ENCODE measurements at places on chromosomes 6 and 20.

DNA sequence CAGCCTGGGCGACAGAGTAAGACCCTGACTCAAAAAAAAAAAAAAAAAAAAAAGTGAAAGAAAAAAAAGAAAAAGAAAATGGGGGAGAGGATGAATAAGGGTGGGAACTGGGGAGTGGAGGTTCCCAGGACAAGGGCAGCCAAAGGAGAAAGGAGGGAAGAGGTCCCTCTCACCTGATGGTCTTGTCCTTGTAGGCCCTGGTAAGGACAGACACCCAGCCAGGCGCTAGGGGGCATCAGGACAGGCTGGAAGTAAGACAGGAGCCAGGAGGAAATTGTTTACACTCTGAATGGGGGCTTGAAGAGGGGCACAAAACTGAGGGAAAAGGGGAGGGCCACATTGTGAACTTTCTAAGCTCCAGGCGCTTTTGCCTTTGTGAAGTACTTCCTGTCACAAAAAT is 2.3 kb upstream of the ALDH5A1 start:
- DNase-seq, result peak; percentile 25

- no peak for DNase-seq
Observed at GRCh38 chr20:53959911-53960578, 110.3 kb downstream of the BCAS1 start.

DNA sequence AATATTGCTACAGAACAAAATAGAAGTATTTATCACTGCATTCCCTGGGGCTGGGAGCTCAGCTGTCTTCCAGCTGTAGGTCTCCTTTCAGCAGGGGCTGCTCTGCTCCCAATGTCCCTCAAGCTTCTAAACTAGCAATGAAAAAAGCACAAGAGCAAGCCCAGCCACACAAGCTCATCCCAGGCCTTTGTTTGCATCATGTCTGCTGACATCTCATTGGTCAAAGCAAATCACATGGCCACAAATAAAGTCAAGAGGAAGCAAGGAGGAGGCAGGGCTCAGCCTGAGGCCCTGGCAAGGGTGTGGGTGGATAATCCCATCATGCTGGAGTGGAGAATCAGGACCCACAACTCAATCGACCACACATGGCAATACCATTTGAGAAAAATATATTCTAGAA is 2.2 kb upstream of the BFSP1 start:
- peak; percentile 22 for DNase-seq

GRCh38 chr6:35365594-35366203 is 23.3 kb downstream of the PPARD start:
- no peak for DNase-seq

- DNase-seq, result no peak
Observed at GRCh38 chr6:143293523-143293922, 157.0 kb downstream of the ADAT2 start.
